ENCODE measurements at places on chromosomes 1 and 21.
A peak's percentile ranks its signal among the peaks of the same experiment; 100 is the strongest.

DNA sequence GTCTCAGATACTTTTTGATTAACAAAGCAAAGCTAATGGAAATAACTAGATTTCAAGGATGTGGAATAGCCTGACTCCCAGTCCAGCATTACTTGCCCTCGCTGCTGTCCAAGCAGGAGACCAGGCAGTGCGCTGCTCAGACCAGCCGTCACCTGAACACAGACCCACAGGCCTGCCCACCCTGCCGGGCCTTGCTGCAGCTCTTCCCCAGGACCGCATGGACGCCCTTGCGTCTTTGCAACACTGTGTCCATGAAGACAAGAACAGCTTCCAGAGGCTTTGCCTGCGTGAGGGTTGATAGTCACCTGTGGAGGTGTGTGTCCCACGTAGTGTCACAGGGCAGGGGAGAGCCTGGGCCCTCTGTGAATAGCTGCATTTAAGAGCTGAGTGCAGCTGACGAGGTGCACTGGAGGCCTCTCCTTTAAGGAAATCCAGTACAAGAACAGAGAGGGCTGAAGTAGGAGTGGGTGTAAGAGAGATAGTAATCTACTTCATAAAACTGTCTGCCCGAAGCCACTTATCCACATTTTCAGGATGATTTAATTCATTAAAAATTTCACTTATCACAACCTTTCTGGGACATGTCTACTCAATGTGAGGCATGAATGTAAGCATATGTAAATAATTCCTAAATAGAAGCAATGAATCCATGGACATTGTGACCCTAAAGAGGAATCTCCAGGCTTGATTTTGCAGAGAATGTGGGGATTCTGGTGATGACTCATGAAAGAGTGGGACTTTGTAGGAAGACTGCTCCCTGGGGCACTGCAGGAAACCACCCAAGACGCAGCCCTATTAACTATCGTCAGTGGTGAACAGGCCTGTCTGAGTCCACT is 176.2 kb upstream of the RAB4A start:
- no peak for DNase-seq

GRCh38 chr1:117857418-117857817 is 72.0 kb downstream of the GDAP2 start:
- no peak for DNase-seq

DNA sequence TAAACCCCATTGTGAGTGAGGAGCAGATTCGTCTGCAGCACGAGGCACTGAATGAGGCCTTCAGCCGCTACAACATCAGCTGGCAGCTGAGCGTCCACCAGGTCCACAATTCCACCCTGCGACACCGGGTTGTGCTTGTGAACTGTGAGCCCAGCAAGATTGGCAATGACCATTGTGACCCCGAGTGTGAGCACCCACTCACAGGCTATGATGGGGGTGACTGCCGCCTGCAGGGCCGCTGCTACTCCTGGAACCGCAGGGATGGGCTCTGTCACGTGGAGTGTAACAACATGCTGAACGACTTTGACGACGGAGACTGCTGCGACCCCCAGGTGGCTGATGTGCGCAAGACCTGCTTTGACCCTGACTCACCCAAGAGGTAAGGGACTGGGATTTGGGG is 132.2 kb downstream of the PAPPA2 start:
- no peak for DNase-seq

GRCh38 chr1:168146626-168147025 is 9.9 kb upstream of the GPR161 start:
- no peak for DNase-seq

- DNase-seq = no peak
These were observed 11.7 kb upstream of the C2CD2 start for GRCh38 chr21:41965461-41966013.

- DNase-seq = peak; percentile 84
These were observed 123.3 kb upstream of the GADD45A start for GRCh38 chr1:67561704-67562113.

DNA sequence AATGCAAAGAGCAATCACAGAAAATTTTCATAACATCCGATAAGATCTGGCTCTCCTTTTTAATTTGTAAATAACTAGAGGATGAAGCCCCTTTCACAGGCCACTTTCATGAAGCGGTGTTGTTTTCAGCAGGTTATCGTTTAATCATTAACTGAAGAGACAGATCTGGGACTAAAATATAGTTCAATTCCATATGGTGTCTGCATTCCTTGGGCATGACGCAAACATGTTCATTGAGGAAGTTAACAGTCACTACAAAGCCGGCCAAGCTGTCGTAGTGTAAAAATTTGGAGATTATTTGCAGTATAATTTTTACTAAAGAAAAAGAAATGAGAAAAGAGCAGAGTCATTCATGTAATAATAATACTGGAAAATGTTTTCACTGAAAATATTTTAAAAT is 565.2 kb upstream of the ADAMTS5 start:
- DNase-seq = no peak

All from activated CD4-positive, alpha-beta T cell treated with anti-CD3 and anti-CD28 coated beads, Interleukin-2, amount 50 U/mL, for 1 hour (primary cell).